ENCODE measurements at places on chromosomes 1 and 21. TPM values are rescaled to one million over a fixed set of nuclear protein-coding genes. Genes with fewer than 3 reads are reported as not detected.

DNA sequence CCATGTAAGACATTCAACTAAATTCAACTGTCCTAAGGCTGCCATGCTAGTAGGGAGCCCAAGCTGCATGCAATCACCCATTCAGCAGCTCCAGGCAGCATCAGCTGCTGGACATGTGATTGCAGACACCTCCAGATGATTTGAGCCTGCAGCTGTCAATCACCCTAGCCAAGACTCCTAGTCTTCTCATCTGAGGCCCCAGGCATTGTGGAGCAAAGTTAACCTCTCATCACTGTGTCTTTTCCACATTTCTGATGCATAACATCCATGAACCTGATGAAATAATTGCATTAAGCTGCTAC is 5.6 kb upstream of the CDC42BPA start:
- DNase-seq = no peak

DNA sequence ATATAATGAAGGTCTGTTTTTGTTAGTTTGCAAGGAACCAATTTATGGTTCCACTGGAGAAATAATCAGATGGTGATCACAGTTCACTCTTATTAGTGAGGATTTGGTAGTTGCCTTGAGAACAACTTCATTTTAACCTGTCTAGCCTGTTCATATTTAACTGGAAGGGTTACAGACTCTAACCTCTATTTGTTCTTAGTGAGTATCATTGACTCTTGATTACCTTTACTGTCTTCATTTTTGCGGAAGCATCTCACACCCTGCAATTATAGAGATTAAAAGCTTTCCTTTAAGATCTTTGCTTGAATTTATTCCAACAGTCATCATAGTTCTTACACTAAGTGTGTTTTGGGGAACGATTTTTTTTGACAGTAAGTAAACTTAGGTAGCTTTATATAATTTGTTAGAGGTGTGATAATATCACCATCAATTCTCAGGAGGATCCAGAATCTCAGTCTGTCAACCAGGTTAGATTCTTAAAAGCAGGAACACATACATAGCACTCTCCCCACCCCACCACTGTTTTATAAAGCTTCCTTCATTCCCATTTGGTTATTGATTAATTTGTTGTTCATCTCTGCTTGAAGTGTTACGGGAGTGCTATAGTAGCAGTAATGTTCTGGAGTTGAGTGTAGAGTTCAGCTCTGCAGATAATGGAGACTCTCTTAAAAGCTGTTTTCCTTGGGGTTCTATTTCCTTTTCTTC is 30.1 kb downstream of the B3GALT2 start:
- no peak for DNase-seq

GRCh38 chr1:6538956-6539355 is 15.4 kb downstream of the NOL9 start:
- DNase-seq = no peak

GRCh38 chr1:55541296-55541695 is 326.1 kb upstream of the USP24 start:
- DNase-seq = no peak

The GBP6 gene
- total RNA-seq = 0.40 TPM

GRCh38 chr1:201022493-201022819 is 1.1 kb downstream of the KIF21B start:
- DNase-seq = peak; percentile 71

The TSNAX gene
- 41.4 TPM for total RNA-seq

- DNase-seq = no peak
Measured at GRCh38 chr1:197921235-197922069, 4.3 kb downstream of the LHX9 start.

GRCh38 chr1:95007687-95008086 is 65.1 kb downstream of the ALG14 start:
- no peak for DNase-seq

DNA sequence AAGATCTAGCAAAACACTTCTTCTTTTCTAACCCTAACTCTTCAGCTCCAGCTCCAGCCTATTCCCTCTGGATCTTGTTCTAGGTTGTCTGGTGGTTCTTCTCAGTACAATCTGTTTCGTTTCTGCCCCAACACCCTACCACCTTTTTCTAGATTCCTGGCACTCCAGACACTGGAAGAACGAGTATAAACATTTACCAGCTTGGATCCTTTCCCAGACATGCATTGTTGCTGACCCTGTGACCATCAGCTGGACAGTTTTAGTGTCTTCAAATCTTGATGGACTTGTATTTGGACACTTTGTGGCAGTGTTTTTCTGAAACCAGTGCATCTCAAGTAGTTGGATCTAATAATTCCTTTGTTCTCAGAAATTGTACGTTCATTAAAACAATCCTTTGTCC is 30.6 kb upstream of the CACNA1E start:
- no peak for DNase-seq
